Hepatocyte (in vitro differentiated cells): ENCODE measurements at places on chromosomes 5 and 9. TPM values are rescaled to one million over a fixed set of nuclear protein-coding genes. Genes with fewer than 3 reads are reported as not detected.

SARDH gene
- polyA plus RNA-seq, result 7.5 and 8.1 TPM in 2 replicates

CENPP gene
- polyA plus RNA-seq, result 2.8 and 5.1 TPM in 2 replicates

FAM78A gene
- polyA plus RNA-seq, result 0.61 TPM in 1 of 2 replicates, not detected in the other

NIPBL gene
- 18.5 and 19.1 TPM in 2 replicates for polyA plus RNA-seq

SOHLH1 gene
- polyA plus RNA-seq, result not detected in 2 replicates

PDE8B gene
- polyA plus RNA-seq, result 8.3 and 12.3 TPM in 2 replicates
